Activated CD4-positive, alpha-beta T cell treated with anti-CD3 and anti-CD28 coated beads, Interleukin-2, Interleukin-6, amounts not matched to agents 100 ng/mL and 50 ng/mL, durations not matched to agents 16 hours and 8 hours (primary cell): ENCODE measurements at places on chromosomes 4 and X.

- no peak for DNase-seq
These were observed 113.8 kb downstream of the ADRA2C start for GRCh38 chr4:3879681-3880614.

DNA sequence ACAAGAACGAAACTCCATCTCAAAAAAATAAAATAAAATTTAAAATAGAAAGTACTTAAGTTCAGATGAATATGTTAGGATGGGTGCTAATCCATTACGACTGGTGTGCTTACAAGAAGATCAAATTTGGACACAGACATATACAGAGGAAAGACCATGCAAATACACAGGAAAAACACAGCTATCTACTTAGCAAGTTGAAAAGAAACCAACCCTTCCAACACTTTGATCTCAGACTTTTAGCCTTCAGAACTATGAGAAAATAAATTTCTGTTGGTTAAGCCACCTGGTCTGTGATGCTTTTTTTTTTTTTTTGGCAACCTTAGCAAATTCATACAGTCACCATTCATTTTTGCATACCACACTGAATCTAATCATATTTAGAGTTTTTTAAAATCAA, 116.5 kb downstream of the CENPC start:
- no peak for DNase-seq

- no peak for DNase-seq
These were observed 18.1 kb downstream of the KIT start for GRCh38 chr4:54675721-54676461.

GRCh38 chr4:26120098-26120825, 200.6 kb upstream of the RBPJ start:
- DNase-seq, result no peak

DNA sequence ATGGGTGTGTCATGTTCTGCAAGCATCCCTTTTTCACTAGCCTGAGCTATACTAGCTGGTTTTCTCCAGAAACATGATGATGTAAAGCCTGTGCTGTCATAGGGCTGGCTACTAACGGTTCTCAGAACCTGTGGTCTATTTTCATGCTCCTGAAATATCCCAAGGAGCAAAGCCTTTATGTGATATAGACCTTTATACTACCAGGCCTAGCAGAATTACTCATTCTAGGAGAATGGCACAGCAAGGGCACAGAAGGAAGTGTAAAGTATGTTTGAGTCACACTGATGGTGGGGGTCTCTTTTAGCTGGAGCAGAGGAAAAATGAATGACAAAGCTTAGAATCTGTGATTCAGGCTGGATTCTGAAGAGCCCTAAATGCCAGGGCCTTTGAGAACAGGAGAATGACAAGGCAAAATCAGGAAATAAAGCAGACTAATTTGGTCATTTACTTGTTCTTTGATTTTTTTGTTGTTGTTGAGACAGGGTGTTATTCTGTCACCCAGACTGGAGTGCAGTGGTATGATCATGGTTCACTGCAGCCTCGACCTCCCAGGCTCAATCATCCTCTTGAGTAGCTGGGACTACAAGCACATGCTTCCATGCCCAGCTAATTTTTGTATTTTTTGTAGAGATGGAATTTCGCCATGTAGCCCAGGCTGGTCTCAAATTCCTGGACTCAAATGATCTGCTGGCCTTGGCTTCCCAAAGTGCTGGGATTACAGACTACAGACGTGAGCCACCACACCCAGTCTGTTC, 11.8 kb downstream of the TCEAL1 start:
- DNase-seq, result no peak

DNA sequence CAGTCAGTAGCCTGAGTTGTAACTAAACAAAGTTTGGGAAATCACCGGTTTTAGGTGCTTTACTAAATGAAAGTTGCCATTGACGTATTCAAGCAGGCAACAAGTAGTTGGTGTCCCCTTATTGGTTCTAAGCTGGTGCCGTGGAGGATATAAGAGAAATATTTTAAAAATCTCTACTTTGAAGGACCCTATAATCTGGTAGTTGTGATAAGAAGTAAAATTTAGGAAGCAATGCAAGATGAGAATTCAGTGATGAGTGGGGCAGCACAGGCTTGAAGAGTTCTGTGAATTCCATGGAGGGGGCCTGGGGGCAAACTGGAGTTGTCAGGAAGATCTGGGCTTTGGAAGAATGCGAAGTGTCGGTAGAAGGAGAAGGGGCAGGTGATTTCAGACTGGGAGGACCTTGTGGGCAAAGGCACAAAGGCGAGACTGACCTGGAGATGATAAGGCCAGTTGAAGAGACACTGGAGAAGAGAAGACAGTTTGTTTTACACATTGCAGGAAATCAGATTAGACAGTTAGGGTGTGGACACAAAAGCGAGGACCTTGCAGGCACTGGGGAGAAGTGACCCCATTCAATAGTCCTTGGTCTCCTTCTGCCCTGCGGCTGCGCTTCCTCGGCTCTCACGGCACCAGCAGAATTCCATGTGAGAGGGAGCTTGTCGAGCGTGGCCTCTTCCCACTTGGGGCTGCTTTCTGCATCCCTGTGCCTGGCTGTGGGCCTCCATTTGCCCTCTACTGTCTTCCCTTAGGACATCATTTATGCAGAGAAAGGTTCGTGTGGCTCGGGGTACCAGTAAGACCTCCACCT, 1.3 kb downstream of the RHOH start:
- DNase-seq, result peak; percentile 68

DNA sequence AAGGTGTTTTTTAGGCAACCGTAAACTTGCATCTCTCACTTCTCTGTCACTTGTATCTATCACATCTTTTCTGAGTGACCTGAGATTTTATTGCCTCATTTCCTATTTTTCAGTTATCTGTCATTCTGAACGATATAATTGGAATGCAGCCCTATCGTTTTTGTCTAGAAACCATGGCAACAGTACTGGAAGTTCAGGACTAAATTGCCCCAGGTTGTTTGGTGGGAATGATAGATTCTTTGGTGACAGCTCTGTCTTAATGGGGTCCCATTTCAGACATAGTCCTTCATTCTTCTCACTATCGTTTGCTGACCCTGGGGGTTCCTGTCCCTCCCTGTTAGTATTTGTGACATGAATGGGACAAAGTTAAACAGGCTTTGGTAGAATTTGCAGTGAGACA, 267.7 kb upstream of the GALNT7 start:
- DNase-seq, result no peak

DNA sequence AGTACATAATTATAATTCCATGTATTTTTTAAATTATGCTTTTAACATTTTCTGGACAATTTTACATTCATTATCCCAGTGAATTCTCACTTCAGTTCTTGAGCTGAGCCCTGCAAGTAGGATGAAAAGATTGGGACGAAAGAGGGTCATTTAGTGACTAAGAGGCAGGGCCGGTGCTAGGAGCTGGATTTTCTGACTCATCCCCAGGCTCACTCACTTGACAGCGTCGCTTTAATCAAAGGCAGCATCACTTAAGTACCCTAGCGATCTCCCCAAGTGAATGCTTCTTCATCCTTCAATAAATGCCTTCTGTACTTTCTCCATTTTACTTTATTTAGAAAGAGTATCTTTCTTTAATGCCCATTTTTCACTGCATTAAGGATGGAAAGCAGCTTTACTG, 263.6 kb downstream of the HS3ST1 start:
- DNase-seq, result no peak

GRCh38 chr4:41844327-41844726, 90.9 kb upstream of the TMEM33 start:
- no peak for DNase-seq

GRCh38 chr4:177901786-177902185, 459.5 kb upstream of the AGA start:
- no peak for DNase-seq

GRCh38 chr4:99028187-99028586, 32.7 kb downstream of the METAP1 start:
- DNase-seq, result no peak

DNA sequence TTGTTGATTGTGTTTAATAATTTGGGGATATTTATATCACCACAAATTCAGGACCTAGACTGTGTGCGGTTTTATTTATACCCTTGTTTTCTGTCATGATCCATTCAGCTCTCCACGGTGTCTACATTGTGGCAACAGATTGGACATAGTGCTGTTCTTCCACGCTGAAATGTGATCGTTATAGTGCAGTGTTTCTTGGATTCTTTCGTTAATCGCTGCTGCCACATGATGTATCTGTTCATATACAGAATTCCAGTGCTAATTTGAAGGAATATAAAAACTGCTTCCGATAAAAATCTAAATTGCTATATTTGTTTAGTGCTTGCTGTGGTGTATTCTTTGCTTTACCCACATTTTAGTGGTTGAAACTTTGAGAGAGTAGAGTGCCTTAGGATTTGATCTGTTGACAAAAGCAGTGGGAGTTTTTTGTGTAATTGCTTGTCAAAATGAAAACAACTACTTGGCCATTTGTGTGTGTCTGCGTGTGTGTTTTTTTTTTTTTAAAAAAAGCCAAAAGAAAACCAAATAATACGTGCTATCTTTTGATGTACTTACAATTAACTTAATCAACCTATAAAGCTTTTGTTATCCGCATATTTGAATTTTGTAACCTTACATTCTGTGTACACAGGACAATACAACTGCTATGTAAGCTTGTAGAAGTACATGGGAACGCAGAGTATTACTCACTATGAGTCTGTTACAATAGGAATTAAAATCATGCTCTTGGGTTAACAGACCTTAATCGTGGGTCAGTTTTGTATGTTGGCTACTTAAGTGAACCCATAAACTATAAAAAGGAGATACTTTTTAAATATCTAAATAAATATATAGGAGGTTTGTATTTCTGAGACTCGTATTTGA, 353.3 kb downstream of the ARHGAP24 start:
- no peak for DNase-seq

- no peak for DNase-seq
These were observed 47.7 kb upstream of the GATB start for GRCh38 chr4:151808542-151808941.

GRCh38 chr4:86558258-86558657, 35.9 kb upstream of the PTPN13 start:
- DNase-seq, result no peak

GRCh38 chrX:107827030-107827831, 1.6 kb downstream of the MID2 start:
- no peak for DNase-seq

DNA sequence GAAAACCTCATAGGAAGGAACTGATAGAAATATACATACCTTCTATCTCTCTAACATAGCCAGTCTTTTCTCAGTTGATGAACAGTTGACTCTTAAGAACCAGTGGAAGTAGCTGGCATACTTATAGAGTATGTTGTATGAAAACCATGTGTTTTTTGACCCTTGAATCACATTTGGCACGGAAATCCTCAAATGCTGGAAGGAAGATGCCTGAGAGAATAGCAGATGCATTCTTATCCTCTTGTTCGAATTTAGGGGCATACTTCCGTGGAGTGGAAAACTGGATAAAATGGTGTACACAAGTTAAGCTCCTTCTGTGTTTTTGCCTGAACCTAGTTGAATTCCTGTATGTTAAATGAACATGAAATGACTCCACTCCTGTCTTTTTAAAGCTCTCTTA, 145.5 kb downstream of the PCDH7 start:
- no peak for DNase-seq

- DNase-seq, result no peak
These were observed 44.8 kb downstream of the RBPJ start for GRCh38 chr4:26365537-26366150.

GRCh38 chr4:89894649-89895550, at the start of gene MMRN1:
Gene MMRN1 (plus strand): TSS chr4:89894854. CDS start chr4:89894972, 118 bp downstream.
- DNase-seq, result peak; percentile 23

DNA sequence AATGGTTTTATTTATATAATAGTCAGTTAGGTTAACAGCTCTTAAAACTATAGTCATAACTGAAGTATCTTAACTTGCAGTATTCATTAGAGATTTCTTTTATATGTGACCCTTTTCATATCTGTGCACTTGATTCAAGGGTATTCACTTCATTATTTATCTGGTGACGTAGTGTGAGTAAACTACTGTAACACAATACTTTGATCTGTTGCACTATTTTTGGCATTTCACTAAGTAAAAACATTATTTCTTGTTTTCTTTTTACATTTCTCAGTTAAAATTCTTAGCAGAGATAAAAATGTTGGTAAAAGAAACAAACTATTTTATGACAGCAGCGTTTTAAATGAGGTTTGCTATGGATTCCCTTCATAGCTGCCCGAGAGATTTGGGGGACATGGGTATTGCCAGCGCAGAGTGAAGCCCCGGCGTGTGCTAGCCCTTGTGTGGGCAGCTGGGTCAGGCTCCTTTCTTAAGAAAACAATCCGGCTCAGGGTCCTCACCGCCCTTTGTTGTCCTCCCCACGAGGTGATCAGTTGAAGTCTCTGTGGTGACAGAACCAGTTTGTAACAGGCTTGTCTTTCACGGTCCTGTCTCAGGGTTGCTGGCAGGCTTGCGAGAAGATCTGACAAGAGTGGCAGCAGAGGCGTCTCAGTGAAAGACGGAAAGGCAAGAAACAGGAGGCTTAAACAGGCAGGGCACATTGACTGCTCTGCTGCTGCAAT, 293.4 kb downstream of the BMPR1B start:
- DNase-seq, result no peak

GRCh38 chr4:110020646-110021443, 108.2 kb downstream of the EGF start:
- DNase-seq, result no peak

DNA sequence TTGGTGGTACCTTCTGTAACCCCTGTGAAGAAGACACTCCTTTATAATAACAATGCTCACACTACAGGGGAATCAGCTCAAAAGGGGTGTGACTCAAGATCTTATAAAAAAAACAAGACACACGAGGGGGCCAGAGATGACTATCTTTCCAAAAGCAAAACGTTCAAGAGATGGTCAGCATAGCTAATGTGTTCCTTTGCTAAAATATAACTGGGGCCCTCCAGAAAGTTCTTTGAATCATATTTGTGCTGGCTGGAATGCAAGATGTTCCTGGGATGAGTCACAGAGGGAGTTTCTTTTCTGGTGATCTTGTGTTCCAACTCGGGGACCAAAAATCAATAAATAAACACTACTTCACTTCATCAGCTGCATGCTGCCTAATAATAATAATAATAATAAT, 46.5 kb downstream of the RAI2 start:
- no peak for DNase-seq

DNA sequence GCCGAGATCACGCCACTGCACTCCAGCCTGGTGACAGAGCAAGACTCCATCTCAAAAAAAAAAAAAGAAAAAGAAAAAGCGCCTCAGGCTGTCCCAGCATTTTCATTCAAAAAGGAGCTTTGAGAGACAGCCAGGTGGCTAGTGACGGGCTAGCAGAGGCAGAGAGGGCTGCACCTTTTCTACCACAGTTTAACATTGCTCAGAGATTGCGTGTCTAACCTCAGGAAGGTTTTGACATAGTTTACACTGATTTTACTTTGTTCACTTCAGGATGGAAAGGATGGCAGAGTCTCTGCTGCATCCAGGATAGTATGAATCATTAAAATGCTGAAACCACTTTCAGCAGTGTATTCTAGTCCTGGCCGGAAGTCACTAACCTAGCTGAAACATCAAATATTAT, 28.1 kb downstream of the ZFP42 start:
- no peak for DNase-seq

GRCh38 chrX:10902001-10902400, 209.1 kb upstream of the HCCS start:
- DNase-seq, result no peak

GRCh38 chrX:404656-405055, 17.9 kb upstream of the PPP2R3B start:
- DNase-seq, result no peak
